ENCODE measurements at places on chromosomes 13 and 19. TPM values are rescaled to one million over a fixed set of nuclear protein-coding genes. Genes with fewer than 3 reads are reported as not detected.

DNA sequence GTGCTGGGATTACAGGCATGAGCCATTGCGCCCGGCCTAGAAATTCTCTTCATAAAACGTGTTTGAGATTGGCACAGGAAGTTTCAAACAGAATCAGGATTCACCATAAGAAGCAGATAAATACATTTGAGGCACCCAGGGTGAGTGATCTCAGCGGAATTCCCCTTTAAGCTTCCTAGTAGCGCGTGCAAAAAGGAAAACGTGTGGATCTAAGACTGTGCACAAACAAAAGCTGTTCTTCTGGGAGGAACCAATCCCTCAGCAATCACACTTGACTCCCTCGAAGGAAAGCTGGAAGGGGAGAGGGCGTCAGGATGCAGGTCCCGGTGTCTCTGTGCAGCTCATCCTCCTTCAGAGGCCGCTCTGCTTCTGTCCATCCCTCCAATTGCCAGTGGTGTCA lies 15.5 kb downstream of the MCF2L start:
- H3K27ac ChIP-seq: no peak overlapping the region
- no peaks in the 10 kb centered on the region for H3K27me3 ChIP-seq
- DNase-seq: no peak
- H3K4me3 ChIP-seq: no peak overlapping the region
- H3K4me1 ChIP-seq: peaks cover 6% of the 10 kb centered on the region

GRCh38 chr19:16367261-16367683 lies 42.6 kb downstream of the KLF2 start:
- H3K4me3 ChIP-seq: no peak overlapping the region
- H3K27ac ChIP-seq: no peak overlapping the region
- no peaks in the 10 kb centered on the region for H3K27me3 ChIP-seq

- H3K27ac ChIP-seq: peak overlapping the region; percentile 29
- peak; percentile 97 for DNase-seq
- H3K36me3 ChIP-seq: peaks cover 13% of the 10 kb centered on the region
- peaks cover 5% of the 10 kb centered on the region for H3K4me1 ChIP-seq
These were observed 791 bp downstream of the TMED1 start for GRCh38 chr19:10835089-10835753.

- no peak overlapping the region for H3K27ac ChIP-seq
- DNase-seq: no peak
- H3K4me1 ChIP-seq: no peaks in the 10 kb centered on the region
- H3K36me3 ChIP-seq: no peaks in the 10 kb centered on the region
- H3K27me3 ChIP-seq: peaks cover 7% of the 10 kb centered on the region
These were observed 51.0 kb upstream of the GPR12 start for GRCh38 chr13:26811581-26811980.

The TUBA3C gene
- not detected for polyA plus RNA-seq

The TEX29 gene
- not detected for polyA plus RNA-seq

The CTXN1 gene
- polyA plus RNA-seq: 1.5 TPM

Data from keratinocyte (primary cell).